ENCODE measurements at places on chromosomes 16 and 17.

GRCh38 chr16:80654094-80654862, 113.5 kb downstream of the DYNLRB2 start:
- DNase-seq, result no peak

- no peak for DNase-seq
Observed at GRCh38 chr17:56830726-56831368, 2.9 kb downstream of the C17orf67 start.

DNA sequence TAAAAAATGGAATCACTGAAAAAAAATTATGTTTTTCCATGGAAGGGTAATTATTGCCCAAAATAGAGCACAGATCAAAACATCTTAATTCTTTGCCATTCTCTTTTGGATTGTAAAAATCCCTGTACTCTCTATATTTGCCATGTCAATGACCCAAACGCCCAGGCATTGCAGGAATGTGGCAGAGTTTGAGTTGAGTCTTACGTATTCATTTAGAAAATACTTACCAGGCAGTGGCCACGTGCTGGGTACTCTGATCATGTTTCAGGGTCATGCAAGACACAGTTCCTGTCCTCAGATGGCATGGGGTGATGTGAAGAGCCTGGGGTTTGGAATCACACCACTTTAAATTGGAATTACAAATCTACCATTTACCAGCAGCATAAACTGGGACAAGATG, 267.7 kb downstream of the ABCC12 start:
- peak; percentile 44 for DNase-seq

GRCh38 chr16:57619606-57620334, 8.7 kb upstream of the ADGRG1 start:
- DNase-seq, result no peak

- DNase-seq, result peak; percentile 59
Observed at GRCh38 chr17:43846221-43846712, 709 bp upstream of the CD300LG start.
